ENCODE measurements at places on chromosomes 12 and 14.
A peak's percentile ranks its signal among the peaks of the same experiment; 100 is the strongest.

- no peak for DNase-seq
These were observed 5.6 kb downstream of the ATP2A2 start for GRCh38 chr12:110286623-110287022.

- DNase-seq, result no peak
These were observed 13.2 kb downstream of the PRPF40B start for GRCh38 chr12:49636574-49636973.

- DNase-seq, result peak; percentile 24
These were observed 14.9 kb downstream of the HOXC4 start for GRCh38 chr12:54068418-54069070.

DNA sequence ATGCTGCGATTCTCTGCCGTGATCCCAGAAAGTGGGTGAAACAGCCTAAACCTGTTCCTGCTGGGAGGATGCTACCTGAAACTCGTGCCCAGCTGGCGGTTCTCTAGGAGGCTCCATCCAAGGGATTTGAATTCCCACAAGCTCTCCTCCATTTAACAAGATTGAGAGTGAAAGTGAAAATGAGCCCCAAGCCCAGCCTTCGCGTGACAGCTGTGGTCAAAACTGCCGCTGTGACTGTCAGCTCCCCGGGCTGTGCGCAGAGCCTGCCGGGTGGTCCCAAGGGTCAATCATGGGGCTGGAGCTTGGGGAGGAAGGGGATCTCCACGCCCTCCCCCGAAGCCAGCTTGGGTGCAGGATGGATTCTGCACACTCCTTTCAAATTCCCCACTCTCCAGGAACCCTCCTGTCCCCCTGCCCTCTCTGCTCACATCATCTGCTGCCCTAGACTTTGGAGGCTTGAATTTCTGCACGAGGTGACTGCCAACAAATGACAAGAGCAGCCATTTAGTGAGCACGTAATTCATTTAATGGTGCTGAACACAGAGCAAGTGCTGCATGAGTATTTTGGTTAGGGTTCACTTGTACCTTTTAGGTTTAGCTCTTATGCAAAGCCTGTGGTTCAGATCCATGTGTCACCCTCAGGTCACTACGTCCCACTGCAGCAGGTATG is 5.3 kb downstream of the ASB2 start:
- DNase-seq, result no peak

DNA sequence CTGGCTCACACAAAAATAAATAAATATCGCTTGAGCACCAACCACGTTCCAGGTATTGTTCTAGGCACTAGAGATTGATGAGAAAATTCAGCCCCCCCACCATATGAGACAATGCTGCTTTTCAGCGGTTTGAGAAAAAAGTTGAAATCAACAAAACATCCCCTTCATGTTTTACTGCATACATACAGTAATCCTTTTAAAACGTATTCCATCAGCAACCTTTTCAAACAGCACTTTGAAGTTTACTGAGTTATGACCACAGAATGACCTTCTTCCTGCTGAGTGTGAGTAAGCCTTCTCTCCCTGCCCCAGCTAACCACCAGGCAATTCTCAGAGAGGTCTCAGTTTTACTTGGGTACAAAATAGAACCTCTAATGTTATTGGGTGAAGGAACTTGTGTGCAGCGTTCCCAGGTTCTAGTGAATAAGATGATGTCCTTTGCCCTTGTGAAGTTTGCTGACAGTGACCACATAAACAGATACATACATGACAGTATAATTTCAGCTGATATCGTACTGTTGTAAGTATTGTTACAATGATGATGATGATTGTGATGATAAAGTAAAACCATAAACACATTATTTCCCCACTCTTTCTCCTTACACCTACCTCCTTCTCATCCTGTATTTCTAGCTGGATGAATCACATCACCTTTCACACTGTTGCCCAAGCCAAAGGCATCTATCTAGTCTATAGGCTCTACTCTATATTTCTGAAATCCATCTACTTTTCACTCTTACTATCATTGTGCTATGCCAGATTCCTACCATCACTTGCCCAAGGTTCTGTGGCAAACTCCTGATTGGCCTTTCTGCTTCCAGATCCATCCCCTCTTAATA is 124.4 kb upstream of the KRR1 start:
- DNase-seq, result peak; percentile 98

GRCh38 chr12:117367006-117367638 is 5.7 kb upstream of the NOS1 start:
- peak; percentile 72 for DNase-seq

- DNase-seq, result peak; percentile 71
These were observed 414 bp upstream of the CDK17 start for GRCh38 chr12:96400631-96401075.

DNA sequence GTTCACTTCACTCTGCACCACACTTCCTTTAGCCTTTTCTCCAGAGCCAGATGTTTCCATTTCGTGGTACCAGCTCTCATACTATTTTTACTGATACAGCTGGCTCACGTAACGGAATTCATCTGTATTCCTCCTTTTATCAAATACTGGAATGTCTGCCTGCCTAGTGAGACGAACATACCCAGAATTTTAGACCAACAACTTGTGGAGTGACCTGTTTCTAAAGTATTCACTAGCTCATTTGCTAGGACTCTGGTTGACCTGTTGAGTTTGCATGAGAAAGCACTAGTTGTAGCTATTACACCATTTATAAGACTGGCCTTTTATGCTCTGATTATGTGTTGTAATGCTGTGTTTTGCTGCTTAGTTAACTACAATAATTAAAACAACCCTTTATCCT is 22.6 kb downstream of the KCNA5 start:
- no peak for DNase-seq

GRCh38 chr12:81417056-81417455 is 339.2 kb downstream of the ACSS3 start:
- DNase-seq, result no peak

DNA sequence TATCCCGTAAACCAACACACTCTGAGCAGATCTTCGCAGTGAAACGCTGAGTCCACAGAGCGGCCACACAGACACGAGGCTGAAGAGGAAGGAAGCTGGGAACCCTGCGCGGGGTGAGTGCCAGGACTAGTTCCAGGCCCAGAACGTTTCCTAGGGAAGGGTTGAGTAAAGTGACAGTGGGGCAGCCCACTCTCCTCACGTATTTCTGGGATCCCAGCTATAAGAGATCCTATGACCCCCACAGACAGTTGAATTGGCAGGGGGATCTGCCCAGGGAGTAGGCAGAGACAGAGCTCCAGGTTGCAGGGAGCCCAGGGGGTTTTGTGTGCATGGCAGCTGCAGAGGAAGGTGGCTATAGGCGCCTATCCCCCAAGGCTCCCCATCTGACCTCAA is 51.1 kb downstream of the GTF2A1 start:
- DNase-seq, result no peak

DNA sequence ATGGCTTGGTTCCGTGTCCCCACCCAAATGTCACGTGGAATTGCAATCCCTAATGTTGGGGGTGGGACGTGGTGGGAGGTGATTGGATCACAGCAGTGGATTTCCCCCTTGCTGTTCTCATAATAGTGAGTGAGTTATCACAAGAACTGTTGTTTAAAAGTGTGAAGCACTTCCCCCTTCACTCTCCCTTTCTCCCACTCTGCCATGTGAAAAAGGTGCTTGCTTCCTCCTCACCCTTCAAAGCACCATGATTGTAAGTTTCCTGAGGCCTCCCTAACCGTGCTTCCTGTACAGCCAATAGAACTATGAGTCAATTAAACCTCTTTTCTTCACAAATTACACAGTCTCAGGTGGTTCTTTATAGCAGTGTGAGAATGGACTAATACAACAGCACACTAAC is 5.3 kb upstream of the CEP128 start:
- DNase-seq, result no peak

DNA sequence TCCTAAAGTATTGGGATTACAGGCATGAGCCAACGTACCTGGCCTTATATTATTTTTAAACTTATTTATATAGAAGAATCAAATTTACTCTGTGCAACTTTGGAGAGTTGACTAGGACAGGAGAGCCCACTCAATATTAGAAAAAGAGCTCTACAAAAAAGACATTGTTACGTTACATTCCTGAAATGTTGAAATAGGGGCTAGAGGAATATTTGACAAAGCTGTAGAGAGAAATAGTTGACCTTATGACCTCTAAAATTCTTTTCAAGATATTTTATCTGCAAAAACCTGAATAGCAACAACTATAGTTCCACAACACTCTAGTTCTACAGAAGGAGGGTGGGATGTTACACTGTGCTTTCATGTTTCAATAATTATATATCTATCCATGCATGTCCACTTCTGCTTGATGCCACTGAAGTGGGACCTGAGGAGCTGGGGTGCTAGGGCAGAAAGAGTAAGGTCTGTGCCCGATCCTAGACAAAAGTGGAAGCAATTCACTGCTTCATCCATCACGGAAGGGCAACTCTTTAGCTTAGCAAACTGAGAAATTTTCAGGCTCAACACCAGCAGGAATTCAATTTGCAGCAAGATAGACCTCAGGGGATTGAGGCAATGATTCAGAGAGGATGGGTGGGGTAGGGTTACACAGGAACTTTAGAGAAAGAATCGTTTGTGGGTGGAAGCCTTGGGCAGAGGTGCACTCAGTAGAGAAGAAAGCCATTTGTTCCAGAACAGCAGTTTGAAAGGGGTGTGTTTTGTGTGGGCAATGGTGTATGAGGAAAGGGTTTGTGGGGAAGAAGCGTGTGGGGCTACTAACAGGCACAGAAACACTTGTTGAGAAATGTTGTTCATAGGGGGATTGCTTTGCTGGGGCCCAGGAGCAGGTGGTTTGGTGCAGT is 16.0 kb upstream of the RNASE10 start:
- DNase-seq, result peak; percentile 17

GRCh38 chr14:92004062-92004461 is 35.8 kb downstream of the TRIP11 start:
- no peak for DNase-seq

DNA sequence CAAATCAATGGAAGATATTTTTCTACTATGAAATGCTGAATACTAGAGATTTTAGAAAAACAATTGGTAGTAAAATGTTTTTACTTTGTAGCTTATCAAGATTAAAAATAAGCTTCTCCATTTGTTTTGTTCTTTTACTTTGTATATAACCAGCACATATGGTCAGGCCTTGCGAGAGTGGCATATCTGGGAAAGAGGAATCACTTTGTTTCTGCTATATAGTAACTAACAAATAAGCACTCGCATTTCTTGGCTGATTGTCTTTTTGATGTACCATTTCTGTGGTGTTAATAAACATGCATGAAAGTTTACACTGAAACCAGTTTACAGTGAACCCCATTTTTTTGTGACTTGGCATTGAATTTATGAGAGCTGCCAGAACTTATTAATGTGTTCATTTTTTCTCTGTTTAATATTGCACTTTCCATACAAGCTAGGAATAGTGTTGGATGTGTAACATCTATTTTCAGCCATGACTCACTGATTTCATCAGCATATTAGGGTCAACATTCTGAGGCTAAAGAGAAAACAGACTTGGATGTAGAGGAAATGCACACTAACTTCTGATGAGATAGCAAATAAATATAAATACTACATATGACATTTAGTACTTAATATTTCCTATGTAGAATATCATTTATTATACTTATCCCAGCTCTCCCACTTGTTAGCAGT is 635.5 kb downstream of the KCNH5 start:
- peak; percentile 65 for DNase-seq

- DNase-seq, result no peak
These were observed 219.3 kb downstream of the RMST start for GRCh38 chr12:97681612-97682504.

- DNase-seq, result peak; percentile 53
These were observed 29.4 kb upstream of the ACTN1 start for GRCh38 chr14:69008421-69008884.

GRCh38 chr12:106049105-106049504 is 89.6 kb downstream of the NUAK1 start:
- no peak for DNase-seq

DNA sequence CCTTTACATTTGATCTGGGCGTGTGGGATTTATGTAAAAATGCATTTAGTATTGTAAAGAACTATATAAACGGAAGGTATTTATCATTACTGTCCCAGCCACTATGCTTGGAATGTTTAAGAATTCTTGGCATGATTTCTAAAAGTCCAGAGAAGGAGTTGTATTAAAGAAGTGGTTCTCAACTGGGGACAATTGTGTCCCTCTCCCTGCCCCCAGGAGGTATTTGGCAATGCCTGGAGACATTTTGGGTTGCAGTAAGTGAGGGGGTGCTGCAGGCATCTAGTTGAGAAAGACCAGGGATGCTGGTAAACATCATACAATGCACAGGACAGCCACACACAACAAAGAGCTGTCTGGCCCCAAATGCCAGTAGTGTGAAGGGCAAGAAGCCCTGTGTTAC is 7.2 kb downstream of the SLC38A1 start:
- no peak for DNase-seq

DNA sequence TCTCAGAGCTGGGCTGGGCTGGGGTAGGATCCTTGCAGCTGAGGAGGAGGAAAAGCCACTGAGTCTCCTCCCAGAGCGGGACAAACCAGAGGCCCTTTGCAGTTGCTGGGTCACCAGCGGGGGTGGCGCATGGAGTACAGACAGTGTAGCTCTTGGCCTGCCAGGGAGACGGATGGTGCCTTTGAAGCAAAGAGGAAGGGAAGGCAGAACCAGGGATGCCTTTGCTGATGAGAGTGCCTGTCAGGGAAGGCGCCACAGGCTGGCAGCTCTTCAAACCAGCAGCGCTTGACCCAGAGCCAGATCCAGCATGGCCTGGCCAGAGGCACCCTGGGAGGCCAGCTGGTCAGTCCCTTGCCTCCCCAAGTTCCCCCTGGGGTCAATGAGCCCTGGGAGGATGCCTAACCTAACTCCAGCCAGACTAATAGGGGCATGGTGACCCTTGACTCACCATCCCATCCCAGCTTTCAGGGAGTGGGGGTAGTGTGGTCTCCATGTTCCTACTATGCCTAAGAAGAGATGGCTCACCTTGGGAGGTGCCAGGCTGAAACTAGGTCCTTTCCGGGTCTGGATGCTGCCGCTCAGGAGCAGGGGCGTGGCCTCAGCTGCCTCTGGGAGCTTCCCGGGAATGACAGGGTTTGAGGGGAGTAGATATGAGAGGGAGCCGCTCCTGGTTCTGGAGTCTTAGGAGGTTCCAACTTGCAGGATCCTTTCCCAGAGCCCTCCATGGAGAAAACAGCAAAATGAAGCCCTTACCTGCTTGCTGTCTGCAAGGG is 19.8 kb downstream of the VASH1 start:
- no peak for DNase-seq

DNA sequence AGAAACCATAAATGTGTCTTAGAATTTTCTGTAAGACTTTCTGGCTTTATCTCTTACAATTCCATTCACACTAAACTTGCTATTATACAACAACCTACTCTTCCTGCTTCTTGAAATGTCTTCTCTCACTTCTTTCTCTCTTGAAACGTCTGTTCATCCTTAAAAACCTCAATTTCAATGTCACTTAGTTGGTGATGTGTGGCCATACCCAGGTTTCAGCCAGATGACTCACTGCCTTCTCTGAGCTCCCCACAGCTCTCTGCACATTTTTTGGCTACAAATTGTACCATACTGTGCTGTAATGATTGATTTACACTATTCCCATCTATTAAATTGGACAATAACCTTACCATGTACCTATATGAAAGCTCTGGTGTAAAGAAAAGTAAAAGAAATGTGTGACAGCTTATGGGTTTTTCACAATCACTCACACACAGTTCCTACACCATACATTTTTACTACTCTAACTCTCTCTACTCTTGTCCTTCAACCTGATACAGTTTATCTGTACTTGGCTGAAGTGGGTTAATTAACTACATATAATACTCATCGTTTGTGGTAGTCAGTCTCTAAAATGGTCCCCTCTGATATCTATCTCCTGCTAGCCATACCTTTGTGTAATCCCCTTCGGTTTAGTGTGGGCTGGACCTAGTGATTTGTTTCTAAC is 222.1 kb downstream of the NELL2 start:
- no peak for DNase-seq
